ENCODE measurements at places on chromosomes 12 and 14.
A peak's percentile ranks its signal among the peaks of the same experiment; 100 is the strongest.

DNA sequence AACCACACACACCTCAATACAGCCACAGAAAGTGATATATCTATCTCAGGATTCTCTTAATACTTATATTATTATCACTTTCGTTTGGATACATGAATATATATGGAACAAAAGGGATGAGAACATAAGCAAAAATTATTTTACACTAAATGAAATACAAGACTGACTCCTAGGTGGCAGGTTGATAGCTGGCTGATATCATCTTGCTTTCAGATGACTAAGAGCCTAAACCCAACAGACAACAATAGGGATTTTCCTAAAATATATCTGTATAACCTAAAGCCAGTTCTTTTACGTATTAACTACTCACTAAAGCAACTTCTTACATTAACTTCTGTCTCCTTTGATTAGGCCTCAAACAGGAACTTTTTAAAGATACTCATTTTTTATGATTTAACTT is 65.1 kb downstream of the BAZ1A start:
- DNase-seq, result no peak

GRCh38 chr14:53183611-53184010 is 30.5 kb upstream of the DDHD1 start:
- DNase-seq, result peak; percentile 13

- DNase-seq, result no peak
Measured at GRCh38 chr12:56081393-56082347, 1.7 kb downstream of the ERBB3 start.

- DNase-seq, result no peak
Measured at GRCh38 chr12:104375775-104376174, 72.2 kb downstream of the EID3 start.

GRCh38 chr12:108112832-108113556 is 16.1 kb upstream of the WSCD2 start:
- DNase-seq, result no peak

DNA sequence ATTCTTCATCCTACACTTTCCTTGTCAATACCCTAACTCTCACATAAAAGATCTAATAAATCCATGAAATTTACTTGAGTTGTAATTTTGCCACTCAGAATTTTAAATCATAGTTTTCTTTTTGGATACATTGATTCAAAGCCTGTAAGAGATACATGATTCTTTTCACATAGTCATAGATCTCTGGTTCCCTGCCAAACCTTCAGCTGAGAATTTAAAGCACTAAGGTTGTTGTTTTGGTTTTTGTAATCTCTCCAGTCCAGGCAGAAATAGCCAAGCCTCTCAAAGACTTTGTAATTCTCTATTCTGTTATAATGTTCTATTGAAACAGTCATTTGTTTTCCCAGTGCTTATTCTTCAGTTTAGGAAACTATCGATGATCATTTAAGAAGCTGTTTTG is 273.9 kb downstream of the TRHDE start:
- DNase-seq, result peak; percentile 73

DNA sequence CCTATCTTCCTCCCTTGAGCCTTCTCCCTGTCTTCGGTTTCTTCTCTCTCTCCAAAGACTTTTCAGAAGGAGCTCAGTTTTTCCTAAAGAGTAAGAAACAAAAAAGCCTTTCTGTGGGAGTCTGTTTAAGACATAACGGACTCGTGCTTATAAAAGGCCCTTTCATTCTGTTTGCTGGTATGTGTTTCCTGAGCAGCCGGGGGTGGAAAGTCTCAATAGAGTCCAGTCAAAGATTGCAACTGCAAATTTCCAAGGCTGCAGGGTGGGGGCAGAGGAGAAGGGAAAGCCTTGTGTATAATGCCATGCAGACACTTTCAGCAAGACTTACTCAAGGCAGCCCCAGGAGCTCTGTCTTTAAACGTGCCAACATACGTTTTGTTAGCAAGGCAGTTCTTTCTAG is 62.2 kb downstream of the GNG2 start:
- DNase-seq, result peak; percentile 42

DNA sequence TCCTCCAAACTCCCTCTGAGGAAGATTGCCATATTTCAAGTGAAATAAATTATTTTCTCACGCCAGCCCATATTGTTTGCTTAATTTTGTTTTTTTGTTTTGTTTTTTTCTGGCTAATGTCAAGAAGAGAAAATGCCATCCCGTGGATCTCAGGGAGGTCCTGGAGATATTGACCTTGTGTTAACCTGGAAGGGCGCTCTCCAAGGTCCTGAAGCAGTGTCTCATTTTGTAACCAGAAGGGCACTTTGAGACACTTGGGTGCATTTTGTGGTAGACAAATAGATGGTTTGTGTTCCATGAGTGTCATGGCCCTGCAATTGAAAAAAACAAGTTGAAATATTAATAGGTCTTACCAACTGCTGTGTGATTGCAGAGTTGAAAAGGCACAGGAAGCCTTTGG is 268.9 kb downstream of the SUDS3 start:
- no peak for DNase-seq

- DNase-seq, result peak; percentile 33
Measured at GRCh38 chr12:122834104-122834920, 945 bp upstream of the HIP1R start.

DNA sequence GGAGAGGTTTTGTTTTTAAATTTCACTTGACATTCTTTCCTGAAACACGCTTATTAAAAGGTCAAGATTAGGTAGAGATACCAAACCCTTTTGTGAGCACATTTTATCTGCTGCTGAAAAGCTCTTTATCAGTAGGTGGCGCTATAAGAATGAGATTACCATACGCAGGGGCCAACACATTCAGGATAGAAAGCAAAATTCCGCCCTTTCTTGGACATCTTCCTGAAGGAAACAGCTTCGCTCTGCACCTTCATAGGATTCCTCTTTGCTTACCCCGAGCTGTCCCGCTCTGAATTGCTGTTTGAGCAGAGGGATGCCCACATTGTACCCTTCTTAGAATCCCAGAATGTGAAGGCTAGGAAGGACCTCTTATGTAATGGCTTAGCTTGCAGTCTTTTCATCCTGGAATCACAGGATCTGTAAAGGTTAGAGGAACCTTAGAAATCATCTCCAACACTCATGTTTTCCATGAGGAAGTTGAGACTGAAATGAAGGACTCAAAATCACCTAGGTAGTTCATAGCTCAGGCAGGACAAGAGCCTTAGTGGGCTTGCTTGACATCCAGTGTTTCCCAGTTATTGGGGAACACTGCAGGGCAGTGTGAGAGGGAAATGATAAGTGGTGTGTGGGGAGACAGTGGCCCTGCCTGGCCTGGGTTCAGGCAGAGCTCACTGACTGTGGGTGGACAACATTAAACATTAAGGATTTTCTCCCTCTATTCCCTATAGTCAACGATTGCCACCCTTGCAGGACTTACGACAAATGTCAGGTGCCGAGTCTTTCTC is 38.7 kb upstream of the CRY1 start:
- DNase-seq, result peak; percentile 62
